Germinal center (tissue), 1 donor: ENCODE measurements at places on chromosomes 2 and 18.

DNA sequence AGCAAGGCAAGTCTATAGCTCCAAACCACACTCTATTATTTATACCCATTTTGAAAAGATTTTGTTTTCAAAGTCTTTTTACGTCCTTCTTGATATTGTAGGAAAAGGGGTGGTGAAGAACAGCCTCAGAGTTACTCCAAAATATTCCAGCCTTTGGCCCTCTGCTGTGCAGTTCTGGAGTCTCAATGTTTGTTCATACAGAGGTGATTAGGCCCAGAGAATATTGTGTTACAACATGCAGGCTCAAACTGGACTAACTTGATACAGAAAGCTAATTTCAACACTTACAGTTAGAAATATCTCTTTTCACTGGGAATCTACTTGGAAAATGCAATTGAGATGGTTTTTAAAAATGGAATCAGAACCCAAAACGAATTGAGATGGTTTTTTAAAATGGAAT, 40.4 kb upstream of the SLC25A52 start:
- no peak for DNase-seq

DNA sequence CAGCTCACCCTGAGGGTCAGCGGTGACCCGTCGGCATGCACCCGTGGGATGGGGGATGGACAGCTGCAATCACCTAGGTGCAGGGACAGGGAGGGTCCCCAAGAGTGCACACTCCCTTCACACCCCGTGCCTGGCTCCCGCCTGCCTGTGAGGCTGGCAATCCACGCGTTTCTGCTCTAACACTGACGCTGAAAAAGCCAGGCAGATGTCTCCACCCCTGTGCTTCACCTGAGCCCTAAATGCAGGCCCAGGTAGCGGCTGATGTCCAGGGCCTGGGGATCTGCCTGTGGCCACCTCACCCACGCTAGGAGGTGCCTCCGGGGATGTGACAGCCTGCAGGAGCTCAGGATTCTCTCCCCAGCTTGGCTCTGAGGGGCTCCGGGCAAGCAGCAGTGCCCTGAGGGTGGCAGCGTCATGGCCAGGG, 212.0 kb upstream of the SALL3 start:
- DNase-seq, result no peak

GRCh38 chr2:174485788-174486562, 854 bp downstream of the GPR155 start:
- peak; percentile 13 for DNase-seq

- no peak for DNase-seq
These were observed 26.6 kb upstream of the ZCCHC2 start for GRCh38 chr18:62496262-62496661.

DNA sequence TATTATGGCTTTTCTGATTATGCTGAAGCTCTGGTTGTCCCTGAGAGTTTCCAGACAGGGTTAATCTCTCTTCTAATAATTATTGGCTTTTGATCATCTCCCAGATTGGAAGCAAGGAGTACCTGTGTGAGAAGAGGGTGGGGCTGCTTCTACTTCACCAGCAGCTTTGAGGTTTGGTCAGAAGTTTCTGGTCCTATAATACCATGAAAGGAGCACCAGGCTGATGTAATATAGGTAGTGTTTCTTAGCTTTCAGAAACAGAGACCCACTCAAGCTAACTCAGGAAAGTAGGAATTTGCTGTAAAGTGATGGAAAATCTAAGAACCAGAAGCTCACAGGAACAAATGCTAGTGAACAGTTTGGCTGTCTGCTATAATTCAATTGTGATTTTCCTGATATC, 57.6 kb downstream of the SGPP2 start:
- DNase-seq, result no peak

- no peak for DNase-seq
These were observed 468 bp upstream of the SATB2 start for GRCh38 chr2:199458009-199458805.

DNA sequence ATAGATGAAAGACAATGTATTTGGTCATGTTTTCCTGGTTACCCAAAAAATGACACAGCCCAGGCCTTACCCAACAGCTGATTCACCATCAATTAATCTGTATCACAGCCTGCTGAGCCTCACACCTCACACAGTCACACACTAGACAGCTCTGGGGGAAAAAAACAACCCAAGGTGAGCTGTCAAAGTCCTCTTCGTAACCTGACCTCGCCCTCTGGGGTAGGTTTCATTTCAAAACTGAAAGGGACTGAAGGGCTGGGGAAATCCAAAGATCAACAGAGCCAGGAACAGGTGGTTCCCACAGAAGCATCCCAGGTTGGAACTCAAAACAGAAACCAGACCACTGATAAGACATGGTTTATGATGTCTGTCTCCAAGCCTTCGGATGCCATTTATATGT, 18.2 kb upstream of the PCBP1 start:
- no peak for DNase-seq

DNA sequence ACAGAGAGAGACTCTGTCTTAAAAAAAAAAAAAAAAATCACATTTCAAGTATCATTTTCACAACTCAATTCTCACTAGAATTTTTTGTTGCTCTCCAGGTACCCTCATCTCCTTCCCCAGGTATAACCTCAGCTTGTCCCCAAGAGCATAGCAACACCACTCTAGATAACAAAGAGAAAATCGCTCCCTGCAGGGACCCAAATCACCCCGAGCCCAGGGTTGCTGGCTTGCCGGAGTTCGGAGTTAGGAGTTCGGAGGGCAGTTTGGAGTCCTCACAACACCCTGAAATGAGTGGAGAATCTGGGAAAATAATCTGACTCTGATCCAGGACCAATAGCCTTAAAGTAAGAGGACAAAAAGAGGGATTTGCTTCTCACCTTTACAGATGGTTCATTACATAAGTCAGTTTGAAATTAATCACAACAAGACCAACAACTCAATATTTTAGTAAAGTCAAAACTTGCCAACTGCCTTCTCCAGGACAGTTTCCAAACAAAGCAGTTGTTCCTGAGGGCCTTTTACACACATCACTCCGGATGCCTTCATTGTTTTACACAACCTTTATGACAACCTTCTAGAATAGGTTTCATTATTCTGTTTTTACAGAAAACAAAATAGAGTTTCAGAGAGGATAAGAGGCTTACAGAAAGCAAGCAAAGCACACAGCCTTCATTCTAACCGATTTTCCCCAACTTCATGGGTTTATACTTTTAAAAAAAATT, 59.1 kb downstream of the C2orf76 start:
- no peak for DNase-seq

- no peak for DNase-seq
These were observed 3.0 kb downstream of the FEV start for GRCh38 chr2:218981881-218982585.

GRCh38 chr2:65607662-65608305, 175.4 kb upstream of the SPRED2 start:
- DNase-seq, result no peak

- DNase-seq, result no peak
These were observed 4.5 kb downstream of the ZFP36L2 start for GRCh38 chr2:43221763-43222474.

DNA sequence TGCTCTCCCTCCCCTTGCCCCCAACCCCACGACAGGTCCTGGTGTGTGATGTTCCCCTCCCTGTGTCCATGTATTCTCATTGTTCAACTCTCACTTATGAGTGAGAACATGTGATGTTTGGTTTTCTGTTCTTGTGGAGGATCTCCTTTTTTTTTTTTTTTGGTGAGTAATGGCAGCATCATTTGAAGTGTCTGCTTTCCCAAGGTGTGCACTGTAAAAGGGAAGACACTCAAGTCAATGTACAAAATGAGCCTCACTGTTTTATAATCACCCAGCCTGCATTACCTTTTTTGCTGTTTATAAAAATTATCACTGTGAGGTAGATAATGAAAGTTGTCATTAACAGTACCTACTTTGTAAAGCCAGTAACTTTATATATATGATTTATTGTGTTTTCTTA, 56.9 kb downstream of the INSIG2 start:
- no peak for DNase-seq

GRCh38 chr2:218508299-218508698, 59.9 kb downstream of the USP37 start:
- DNase-seq, result no peak

GRCh38 chr18:22082408-22082807, 87.0 kb upstream of the GATA6 start:
- no peak for DNase-seq

DNA sequence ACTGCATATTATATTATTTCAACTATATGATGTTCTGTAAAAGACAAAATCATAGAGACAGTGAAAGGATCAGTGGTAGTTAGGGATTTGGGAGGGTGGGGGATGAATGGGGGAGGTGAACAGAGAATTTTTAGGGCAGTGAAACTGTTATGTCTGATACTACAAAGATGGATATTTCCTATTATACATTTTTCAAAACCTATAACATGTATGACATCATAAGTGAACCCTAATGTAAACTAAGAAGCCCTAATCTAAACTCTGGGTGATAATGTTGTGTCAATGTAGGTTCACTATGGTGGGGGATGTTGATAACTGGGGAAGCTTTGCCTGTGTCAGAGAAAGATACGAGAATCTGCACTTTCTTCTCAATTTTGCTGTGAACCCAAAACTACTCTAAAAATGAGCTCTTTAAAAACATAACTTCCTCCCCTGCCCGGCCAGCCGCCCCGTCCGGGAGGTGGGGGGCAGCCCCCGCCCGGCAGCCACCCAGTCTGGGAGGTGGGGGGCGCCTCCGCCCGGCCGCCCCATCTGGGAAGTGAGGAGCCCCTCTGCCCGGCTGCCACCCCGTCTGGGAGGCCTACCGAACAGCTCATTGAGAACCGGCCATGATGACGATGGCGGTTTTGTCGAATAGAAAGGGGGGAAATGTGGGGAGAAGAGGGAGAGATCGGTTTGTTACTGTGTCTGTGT, 234.4 kb downstream of the RPIA start:
- no peak for DNase-seq
